Right ventricle myocardium superior (tissue), 1 donor: ENCODE measurements at places on chromosomes 6 and 20. TPM values are rescaled to one million over a fixed set of nuclear protein-coding genes. Genes with fewer than 3 reads are reported as not detected.

Gene BPIFA1
- not detected for total RNA-seq

Gene PRPH2
- 0.30 TPM for total RNA-seq

Gene ZC2HC1B
- not detected for total RNA-seq

Gene DEFB132
- total RNA-seq = not detected

Gene RIMS4
- total RNA-seq = 0.13 TPM
